ENCODE measurements at places on chromosomes 2 and 18.

DNA sequence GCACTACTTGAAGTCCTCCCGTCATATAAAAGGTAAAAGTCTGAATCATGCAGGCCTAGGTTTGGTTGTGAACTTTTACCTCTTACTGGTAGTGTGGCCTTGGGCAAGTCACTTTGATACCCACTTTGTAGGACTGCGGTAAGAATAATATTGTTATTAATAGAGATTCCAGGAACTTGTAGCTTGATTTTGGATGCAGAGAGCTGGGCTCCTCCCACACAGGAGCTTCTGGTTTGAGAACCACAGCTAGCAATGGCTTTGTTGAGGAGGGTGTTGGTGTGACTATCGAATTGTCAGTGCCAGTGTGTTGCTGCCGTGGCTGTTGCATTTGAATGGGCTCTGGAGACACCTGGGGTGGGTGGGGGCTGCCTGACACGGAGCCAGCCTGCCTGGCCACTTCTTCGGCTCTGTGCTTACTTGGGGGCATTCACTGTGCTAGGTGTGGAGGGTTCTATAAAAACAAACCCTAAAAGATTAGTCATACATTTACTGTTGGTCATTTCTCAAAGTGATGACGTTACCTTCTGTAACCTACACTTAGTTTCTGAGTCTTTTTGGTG lies 38.5 kb downstream of the ASAP2 start:
- DNase-seq, result no peak

DNA sequence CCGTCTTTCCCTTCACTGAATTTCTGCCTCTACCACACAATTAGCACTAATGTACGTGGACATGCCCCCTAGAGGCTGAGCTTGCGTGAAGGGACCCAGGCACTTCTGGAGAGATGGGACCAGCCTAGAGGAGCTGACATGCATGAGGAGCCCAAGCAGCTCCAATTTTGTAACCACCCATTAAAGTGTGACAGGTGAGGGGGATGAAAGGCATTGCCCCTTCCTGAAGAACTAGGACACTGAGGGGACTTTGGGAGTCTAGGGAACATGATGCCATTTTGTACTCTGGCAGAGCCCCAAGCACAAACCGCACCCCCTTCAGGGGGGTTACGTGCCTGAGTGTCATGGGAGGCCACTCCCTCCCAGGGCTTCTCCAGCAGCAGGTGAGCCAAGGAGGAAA lies 63.6 kb downstream of the HNRNPLL start:
- no peak for DNase-seq

GRCh38 chr2:105757433-105757832 lies 12.7 kb downstream of the NCK2 start:
- DNase-seq, result no peak

DNA sequence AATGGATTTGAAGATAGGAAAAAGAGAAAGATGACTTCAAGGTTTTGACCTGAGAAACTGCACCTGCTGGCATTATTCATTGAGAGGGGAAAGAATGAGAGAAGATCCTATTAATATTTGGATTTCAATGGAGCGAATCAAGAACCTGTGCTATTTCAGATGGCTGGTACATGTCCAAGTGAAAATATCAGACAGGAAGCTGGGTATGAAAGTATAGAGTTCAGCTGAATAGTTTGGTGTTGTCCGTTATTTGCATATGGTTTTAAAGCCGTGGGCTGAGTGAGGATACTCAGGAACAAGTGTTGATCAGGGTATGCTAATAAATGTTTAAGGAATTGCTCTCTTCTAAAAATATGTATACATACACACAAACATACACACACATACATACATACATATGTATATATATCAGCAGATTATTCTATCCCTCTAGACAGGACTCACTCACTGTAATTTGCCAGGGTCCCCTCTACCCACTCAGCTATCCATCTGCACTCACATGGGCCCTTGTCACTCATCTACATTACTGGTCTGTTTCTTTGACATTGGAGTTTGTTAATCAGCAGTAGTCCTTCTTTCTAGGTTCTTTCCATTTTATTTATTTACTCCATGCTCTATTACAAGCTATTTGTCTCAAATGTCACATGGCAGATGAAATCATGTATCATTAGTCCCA lies 33.9 kb upstream of the IKZF2 start:
- no peak for DNase-seq

GRCh38 chr2:29640360-29640759 lies 281.0 kb downstream of the ALK start:
- no peak for DNase-seq

DNA sequence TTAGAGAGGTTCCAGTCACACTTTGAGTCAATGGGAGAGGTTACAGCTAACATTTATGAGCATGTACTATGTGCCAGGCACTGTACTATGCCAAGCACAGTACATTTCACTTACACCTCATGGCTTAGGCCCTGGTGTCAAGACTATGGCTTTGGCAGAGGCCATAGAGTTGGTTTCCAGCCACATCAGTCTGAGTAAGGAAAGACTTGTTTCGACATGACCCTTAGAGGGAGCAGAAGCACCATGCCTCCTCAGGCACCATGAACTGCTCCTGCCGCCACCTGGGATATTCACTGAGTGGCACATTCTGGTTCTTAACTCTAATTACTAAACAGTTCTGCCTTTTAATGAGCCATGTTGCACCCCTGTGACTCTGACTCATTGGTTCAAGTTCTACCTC lies 12.7 kb downstream of the DGUOK start:
- DNase-seq, result no peak

- DNase-seq, result no peak
Measured at GRCh38 chr2:36539631-36540030, 58.3 kb downstream of the FEZ2 start.

DNA sequence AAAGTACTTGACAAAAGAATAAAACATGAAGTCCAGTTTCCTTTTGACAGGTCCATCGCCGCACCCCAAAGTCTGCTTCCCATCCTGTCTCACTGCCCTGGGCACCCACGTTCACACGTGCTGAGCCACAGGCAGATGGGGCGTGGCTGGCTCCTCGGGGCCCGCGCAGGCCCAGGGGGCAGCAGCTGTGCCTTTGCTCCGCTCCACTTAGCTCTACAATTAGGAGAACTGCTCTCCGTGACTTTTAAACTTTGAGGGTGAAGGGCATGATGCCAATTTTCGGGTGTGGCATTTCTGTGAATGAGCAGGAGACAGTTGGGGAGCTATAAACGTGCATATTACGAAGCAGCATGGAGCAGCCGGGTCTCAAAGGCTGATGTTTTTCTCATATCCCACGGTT lies 152.4 kb downstream of the TDRD15 start:
- no peak for DNase-seq

GRCh38 chr2:166725927-166726924 lies 162.1 kb upstream of the XIRP2 start:
- no peak for DNase-seq

- no peak for DNase-seq
Measured at GRCh38 chr2:46857871-46858701, 57.5 kb downstream of the MCFD2 start.

GRCh38 chr2:221447310-221447709 lies 124.8 kb downstream of the EPHA4 start:
- DNase-seq, result no peak

- DNase-seq, result no peak
Measured at GRCh38 chr2:172227719-172228118, 125.0 kb upstream of the DLX2 start.
